ENCODE measurements at places on chromosomes 6 and 20.

GRCh38 chr6:62265906-62266525 lies 20.0 kb downstream of the KHDRBS2 start:
- no peak for DNase-seq

DNA sequence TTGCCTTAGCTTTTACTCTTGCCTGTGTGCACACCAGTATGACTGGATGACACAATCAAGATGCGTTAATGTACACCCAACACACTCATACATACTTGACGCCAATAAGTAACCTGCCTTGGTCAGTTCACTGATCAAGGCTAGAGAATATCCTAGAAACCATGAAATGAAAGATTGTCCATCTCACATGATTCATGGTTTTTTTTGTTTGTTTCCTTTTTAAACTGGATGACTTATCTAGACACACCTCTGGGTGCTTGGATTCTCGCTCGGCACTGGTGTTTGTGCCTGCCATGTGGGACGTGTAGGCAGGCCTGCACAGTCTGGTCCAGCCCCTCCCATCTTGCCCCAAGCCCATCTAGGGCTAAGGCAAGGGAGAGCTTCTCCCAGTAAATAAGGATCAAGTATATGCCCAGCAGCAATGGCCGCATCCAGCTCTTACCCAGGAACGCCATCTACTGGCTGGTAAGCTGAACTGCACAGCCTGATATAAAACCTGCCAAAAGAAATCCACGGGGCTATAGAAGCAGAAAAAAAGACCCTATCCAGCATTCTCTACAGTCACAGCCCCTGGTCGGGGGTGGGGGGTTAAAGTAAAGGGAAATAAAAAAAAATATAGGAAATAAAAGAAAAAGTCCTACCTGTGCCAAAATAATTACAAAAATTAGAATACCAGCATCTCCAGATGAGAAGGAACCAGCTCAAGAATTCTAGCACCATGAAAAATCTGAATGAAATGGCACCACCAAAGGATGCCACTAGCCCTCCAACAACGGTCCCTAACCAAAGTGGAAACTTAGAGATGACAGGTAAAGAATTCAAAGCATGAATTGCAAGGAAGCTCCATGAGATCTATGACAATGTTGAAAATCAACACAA lies 73.3 kb downstream of the OTOR start:
- peak; percentile 61 for DNase-seq

DNA sequence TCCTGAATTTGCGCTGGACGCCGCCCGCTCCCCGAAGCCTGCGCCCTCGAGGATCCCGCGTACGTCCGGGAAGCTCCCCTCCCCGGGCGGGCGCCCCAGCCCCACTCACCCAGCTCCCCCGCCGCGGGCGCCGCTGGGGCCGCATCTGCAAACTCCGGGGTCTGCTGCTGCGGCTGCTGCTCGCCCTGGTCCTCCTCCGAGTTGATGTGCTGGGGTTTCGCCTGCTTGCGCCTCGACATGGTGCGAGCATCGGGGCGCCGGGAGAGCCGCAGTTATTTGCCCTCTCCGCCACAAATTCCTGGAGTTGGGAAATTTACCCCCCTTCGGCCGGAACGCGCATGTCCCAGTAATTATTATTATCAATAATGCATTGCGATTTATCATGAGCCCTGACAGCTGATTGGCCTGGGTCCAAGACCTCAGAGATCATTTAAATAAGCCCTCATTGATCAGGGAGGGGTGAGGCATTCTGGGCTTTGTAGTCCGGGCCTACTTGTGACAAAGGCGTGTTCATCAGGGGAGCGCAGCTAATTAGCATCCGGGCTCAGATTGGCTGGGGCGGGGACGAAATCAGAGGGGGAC lies at the start of gene SALL4:
Gene SALL4 (minus strand): TSS at position 352 of the 582 bp plus-strand sequence. CDS start 113 bp downstream, at position 239.
- no peak for DNase-seq

GRCh38 chr6:134719911-134720310 lies 230.0 kb downstream of the ALDH8A1 start:
- no peak for DNase-seq

DNA sequence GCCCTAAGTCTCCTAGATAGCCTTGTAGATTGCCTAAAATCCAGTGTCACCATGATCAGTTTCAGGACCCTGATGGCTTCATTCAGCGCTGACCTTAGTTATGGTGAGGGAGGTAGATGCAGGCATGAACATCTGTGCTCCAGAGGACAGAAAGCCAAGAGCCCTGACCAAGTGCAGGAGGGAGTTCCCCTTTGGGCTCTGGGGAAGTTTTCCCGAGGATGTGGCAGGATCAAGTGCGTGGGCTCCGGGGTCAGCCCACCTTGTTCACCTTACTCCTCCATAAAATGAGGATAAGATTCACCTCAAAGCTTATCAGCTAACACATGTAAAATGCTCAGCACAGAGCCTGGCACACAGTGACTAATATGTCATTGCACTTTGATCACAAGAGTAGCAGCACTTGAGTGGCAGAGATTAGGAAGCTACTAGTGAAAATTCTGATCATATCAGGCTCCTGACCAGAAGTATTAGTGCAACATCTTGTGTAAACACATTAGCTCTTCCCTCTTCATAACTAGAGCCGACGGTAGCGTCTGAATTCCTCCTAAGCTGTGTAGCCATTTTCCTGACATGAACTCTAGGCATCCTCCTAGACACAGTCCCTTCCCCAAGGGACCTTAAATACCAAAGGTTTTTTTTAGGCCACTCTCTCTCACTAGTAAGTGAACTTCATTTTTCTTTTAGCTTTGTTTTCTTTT lies 125.2 kb downstream of the SULF2 start:
- no peak for DNase-seq

- no peak for DNase-seq
Observed at GRCh38 chr20:52981051-52981450, 8.9 kb downstream of the TSHZ2 start.

DNA sequence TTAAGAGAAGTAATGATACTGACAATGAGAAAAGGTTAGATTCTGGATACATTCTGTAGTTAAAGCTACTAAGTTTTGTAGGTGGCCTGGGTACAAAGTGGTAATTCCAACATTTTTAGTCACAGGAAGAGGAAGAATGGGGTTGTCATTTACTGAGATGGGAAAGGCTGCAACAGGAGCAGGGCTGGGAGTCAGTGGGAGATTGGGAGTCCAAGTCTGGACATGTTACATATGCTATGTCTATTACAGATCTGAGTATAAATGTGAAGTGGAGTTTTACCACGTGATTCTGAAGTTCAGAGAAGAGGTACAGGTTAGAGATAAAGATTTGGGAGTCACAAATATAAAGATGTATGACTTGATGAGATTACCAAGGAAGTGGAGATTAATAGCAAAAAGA lies 116.2 kb downstream of the RWDD2A start:
- peak; percentile 47 for DNase-seq

GRCh38 chr6:83998021-83998584 lies 35.5 kb upstream of the MRAP2 start:
- DNase-seq = no peak

GRCh38 chr6:166565084-166565967 lies 21.2 kb downstream of the RAMACL start:
- DNase-seq = no peak

DNA sequence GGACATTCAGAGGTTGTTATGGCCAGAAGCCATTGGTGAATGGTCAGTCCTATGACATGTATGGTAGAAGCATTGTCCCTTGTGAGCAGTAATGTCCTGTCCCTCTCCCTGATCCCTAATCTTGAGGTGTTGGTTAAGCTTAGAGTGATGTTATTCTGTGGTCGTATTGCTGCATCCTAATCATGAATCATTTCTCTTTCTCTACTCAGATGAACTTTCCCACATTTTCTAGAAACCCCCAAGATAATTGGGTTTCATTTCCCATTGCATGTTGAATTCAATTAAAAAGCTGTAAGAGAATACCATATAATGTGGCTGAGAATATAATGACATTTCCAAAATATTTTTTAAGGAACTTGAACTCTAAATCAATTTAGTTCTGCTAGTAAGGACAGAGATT lies 175.1 kb downstream of the PLCB4 start:
- no peak for DNase-seq

DNA sequence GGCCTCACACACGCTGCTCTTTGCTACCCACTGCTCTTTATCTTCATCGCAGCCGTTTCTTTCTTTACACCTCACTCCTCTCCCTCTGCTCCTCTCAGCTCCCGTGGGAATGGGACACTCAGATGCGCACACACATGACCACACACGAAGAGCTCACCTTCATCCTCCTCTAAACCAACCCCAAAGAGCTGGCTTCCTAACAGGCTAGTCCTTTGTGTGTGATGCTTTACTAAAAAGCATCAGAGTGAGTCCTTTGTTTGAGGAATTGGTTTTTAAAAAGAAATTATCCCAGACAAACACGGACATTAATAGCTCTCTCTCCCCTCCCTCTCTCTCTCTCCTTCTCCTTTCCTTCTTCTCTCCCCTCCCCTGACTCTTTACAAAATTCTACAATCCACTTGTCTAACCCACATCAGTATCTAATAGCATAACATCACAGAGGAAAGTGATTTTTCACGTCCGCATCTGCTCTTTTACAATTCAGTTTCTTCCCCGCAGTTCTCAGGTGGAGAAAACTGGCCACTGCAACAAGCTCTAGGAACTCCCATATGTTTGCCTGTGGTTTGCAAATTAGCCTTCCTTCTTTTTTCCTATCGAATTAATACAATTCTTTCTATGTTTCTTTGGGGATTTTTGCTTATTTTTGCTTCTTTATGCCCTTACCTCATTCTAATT lies 306.8 kb upstream of the CNR1 start:
- DNase-seq = no peak

- DNase-seq = no peak
Observed at GRCh38 chr6:167968091-167968490, 29.4 kb upstream of the KIF25 start.

DNA sequence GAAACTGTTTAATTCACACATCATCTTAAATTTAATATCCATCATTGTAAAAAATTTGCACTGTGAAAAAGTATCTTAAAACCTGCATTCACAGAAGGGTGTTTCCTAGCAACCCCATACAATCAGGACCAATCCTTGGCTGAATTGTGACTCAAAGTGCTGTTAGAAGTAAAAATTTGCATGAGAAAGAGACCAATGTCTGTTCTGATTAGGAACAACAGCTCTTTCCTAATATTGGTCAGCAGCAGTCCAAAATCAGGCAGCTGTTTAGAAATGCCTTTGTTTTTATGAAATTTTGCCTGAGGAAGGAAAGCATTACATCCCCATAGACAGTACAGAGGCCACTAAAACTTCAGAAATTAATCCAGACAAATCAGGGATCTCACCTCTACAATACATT lies 987.0 kb downstream of the HACE1 start:
- DNase-seq = peak; percentile 51

GRCh38 chr6:130513770-130514169 lies 148.0 kb downstream of the TMEM200A start:
- peak; percentile 39 for DNase-seq

- DNase-seq = no peak
Observed at GRCh38 chr20:16158090-16158975, 414.9 kb downstream of the KIF16B start.

DNA sequence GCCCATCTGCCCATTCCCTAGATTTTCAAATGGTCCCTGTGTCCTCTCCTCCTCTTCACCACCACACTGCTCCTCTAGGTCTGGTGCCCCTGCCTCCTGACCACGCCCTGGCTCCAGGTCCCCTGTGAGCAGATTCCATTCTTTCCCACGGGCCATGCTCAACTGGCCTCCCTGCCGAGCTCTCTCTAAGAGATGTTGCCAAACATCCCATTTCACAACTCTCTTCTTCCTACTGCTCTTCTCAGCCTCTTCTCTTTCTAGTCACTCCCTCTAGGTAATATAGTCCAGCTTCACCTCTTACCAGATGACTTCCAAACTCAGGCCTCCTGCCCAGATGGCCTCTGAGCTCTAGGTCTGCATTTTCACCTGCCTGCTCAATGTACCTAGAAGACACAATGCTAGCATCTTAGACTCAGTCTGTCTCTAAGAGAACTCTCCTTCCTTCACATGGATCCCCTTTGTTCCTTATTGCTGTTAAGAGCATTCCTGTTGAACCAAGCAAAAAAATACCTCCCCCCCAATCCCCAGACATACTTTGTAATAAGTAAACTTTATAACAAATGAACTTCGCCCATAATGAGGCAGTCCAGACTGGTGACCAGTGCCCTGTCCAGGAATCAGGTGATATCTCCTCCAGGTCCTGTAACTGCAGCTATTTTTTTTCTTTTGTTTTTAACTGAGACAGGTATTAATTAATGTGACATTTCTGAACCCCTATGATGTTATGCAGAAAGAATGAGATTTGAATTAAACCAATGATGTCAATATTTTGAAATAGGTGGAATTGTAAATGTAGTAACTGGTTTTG lies 79.0 kb downstream of the LYRM4 start:
- DNase-seq = peak; percentile 53

GRCh38 chr20:58372806-58373205 lies 16.2 kb upstream of the VAPB start:
- DNase-seq = no peak

DNA sequence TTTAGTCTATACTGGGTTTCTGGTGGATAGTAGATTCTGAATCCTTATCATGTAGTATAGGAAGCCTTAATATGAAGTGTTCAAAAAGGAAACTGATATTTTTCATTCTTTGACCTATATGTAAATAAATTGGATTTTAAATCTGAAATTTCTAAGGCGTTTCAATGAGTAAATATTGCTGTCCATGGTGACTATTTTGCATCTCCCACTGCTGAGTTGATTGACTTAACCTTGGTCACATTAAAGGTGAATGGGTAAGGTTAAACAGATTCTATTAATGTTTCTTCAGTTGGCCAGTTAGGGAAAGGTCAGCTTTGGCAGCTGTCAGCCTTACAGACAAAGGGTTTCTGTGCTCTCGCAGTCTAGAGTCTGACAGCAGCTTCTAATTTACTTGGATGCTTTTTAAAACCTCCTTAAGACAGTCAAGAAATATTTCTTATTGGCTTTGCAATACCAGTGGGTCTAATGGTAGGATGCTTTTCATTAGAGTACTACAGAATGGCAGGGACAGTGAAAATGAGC lies 24.8 kb downstream of the PRIM2 start:
- no peak for DNase-seq

DNA sequence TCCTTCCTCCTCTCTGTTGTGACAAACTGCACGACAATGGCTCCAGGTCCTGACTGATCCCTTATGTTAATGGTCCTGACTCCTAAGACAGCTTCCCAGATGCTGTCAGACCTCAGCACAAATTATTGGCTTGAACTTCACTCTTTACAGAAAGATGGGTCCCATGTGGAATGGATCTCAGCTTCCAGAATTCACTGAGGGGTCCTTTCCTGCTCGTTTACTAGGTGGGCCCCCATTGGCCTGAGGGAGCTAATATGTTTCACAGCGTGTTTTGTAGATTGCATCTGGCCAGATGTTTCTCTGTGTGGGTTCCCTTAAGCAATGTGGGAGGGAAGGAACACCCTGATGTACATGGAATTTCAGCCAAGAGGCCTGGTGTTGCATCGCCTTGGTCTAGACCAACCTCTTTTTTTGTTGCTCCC lies 826.6 kb downstream of the MAFB start:
- DNase-seq = no peak

- no peak for DNase-seq
Observed at GRCh38 chr6:37399131-37399530, 33.9 kb upstream of the CMTR1 start.

- no peak for DNase-seq
Observed at GRCh38 chr6:11426571-11426970, 111.0 kb upstream of the TMEM170B start.

GRCh38 chr6:33455051-33455450 lies 675 bp downstream of the ZBTB9 start:
- DNase-seq = no peak

Data from fibroblast of pulmonary artery (primary cell).